Activated gamma-delta T cell treated with Interleukin-2 at 50 U/mL for 16 hours (primary cell): ENCODE measurements at places on chromosomes 2 and 18.

GRCh38 chr2:80737047-80737446 lies 432.5 kb upstream of the LRRTM1 start:
- DNase-seq = no peak

- DNase-seq = no peak
These were observed 28.4 kb downstream of the FBXO48 start for GRCh38 chr2:68438455-68439303.

GRCh38 chr2:31347750-31348149 lies 66.8 kb downstream of the XDH start:
- no peak for DNase-seq

- DNase-seq = no peak
These were observed 44.8 kb upstream of the ANKRD62 start for GRCh38 chr18:12048827-12049175.

DNA sequence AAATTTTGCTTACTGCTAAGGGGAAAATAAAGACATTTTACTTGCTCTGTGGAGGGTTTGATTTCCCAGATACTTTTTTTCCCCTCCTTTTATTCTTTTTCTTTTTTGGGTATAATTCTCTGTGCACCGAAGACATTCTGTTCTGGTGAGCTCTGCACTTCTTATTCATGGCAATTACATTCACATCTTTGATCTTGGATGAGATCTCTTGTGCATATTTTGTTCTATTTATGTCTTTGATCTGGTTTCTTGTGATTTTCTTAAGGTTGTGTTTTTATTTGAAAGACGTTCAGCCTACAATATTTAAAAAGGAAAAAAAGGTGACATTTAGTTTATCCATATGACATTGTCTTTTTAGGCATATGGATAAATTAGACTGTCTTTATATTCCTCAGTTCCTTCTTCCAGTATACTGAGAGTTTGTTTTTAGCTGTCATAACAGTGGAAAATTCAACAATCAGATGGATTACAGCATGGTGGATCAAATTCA lies 33.7 kb upstream of the EPHA4 start:
- DNase-seq = no peak

DNA sequence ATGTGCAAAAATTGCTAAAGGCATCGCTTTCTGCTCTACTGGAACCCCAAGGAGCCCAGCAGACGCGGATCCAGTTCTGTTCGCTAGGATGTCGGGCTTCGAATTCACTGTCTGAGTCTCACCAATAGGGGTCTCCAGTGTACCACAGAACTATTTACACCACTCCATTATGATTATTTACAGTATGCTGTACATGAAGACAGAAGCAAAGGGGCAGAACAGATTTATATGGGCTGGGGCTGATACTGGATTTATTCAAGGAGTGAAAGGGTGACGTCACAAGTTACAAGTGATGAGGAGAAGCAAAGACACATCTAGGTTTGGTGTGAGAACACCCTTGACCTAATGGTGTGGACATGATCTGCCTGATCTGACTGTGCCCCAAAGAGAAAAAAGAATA lies 185.3 kb upstream of the ATP5MC3 start:
- DNase-seq = no peak

- DNase-seq = no peak
These were observed 131.4 kb upstream of the SIX2 start for GRCh38 chr2:45140675-45141074.

GRCh38 chr2:233449081-233449901 lies 95.0 kb downstream of the DGKD start:
- no peak for DNase-seq

- DNase-seq = no peak
These were observed 404.4 kb downstream of the SOCS6 start for GRCh38 chr18:70693246-70693645.

DNA sequence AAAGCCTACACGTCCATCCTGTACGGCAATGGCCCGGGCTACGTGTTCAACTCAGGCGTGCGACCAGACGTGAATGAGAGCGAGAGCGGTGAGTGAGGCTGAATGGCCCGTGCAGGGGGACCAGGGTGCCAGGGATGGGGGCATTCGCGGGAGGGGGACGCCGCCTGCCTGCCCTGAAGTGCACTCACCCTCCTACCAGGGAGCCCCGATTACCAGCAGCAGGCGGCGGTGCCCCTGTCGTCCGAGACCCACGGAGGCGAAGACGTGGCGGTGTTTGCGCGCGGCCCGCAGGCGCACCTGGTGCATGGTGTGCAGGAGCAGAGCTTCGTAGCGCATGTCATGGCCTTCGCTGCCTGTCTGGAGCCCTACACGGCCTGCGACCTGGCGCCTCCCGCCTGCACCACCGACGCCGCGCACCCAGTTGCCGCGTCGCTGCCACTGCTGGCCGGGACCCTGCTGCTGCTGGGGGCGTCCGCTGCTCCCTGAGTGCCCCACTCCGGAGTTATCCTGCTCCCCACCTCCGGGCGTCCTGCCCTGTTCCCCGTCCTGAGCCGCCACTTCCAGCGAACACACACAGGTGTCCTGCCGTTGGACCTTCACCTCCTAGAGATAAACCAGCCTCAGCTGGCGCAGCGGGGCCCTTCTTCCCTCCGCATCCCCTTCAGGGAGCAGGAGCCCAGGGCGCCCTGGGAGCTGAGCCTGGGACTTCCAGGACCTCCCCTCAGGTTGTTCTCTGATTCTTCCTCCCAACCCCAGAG lies 2.9 kb downstream of the ALPI start:
- no peak for DNase-seq

DNA sequence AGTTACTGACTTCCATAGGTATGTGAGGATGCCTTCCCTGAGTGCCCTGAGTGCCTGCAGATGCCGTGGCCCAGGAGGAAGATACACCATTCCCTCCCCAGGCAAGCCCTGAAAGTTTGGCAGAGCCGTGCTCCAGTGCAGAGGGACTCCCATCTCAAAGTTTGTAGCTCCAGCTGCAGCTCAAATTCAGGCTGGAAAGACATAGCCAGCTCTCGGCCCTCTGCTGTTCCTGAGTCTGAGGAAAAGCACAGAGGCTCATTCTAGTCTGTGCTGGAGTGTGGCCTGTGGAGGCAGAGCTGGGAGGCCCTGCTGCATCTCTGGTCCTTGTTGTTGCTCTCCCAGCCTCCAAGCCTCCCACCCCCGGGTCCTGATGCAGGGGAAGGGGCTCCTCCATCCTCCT lies 15.9 kb upstream of the TPO start:
- DNase-seq = no peak

- DNase-seq = no peak
These were observed 52.9 kb downstream of the HK2 start for GRCh38 chr2:74886811-74887210.

DNA sequence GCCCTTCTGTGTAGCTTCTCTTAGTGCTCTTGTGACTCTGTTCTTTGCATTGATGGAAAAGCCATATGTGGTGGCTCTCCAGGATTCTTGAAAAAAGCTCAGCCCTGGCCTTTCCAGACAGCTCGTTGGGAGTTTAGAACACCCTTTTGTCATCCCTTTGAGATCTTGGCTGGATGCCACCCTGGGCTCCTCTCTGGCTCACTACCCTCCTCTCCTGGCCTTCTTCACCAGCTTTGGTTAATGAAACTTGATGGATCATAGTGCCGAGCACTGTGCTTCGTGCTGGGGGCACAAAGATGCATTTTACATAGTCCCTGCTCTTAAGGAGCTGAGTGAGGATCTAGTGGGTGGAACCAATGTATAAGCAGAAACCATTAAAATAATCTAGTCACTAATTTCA lies 15.6 kb upstream of the FHOD3 start:
- no peak for DNase-seq

- DNase-seq = no peak
These were observed 72.6 kb downstream of the TPGS2 start for GRCh38 chr18:36756242-36756641.

DNA sequence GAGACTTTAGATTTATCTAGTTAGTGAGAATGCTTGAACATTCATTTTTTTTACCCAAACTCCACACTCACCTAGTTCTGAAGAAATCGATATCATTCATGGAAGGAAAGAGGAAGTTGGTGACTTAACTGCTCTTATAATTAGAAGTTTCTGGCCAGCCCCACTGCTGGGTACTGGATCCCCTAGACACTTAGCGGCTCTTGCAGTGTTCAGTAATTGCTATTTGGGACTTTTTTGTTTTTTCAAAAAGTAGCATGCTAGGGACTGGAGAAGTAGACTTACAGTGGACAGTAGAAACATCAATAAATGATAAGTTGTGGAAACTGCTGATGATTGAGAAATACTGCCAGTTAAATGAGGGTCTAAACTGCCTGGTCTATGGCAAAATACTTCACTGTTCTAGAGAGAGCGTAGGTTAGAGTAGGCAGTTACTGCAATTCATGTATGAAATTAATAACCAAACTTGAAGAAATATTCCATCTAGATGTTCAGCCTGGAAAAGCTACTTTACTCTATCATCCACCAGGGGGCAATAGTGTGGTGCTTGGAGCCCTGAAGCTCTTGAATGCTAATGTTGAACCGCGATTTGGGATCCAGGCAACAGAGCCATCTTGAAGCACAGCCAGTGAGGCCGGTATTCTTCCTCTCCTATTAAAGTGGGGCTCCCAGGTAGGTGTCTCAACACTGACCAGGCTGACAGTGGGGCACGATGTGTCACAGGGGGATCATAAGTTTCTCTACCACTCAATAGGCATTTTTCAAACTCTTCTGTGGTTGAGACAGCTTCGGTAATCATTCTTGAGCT lies 146.1 kb upstream of the SESTD1 start:
- no peak for DNase-seq

DNA sequence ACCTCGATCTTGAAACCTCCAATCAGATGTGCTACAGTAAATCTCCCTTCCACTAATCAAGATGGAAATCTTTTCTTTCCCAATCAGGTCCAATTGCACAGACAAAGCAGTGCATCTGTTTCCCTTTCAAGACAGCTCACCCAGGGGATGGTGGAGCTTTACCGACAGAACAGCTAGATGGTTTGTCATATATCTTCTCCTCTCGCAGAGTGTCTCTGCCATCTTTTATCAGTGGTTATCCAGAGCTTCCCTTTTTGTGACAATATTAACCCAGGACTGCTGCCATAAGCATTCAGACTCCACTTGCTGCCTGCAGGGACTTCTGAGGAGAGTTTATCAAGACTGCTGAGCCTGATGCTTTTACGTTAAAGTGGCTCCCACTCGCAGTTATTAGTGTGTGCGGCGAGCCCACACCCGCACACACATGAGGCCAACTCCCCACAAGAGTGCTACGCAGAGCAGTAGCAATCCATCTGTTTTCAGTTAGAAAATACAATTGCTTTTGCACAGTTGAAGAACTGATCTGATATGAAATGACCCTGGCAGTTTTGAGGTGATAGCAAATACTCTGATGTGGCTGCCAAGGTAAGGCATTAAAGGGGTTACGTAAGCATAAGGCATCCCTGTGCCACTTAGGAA lies 398.9 kb downstream of the NCKAP5 start:
- DNase-seq = no peak

GRCh38 chr2:75702593-75702992 lies 8.1 kb downstream of the GCFC2 start:
- DNase-seq = no peak

DNA sequence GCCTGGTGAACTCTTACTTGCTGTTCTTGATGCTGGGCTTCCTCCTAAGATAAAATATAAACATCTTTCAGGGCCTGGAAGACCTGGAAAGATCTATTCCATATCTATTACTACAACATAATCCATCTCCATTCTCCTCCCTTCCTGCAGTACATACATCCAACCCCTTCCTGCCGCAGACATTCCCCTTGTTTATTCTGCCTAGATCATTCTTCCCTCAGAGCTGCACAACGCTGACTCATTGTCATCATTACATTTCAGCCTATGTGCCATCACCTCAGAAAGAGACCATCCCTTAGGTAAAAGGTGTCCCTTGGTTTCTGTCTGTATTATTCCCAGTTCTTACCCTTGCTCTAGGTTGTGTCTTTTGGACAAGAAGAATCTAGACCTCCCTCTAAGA lies 2.5 kb upstream of the CDH7 start:
- no peak for DNase-seq

DNA sequence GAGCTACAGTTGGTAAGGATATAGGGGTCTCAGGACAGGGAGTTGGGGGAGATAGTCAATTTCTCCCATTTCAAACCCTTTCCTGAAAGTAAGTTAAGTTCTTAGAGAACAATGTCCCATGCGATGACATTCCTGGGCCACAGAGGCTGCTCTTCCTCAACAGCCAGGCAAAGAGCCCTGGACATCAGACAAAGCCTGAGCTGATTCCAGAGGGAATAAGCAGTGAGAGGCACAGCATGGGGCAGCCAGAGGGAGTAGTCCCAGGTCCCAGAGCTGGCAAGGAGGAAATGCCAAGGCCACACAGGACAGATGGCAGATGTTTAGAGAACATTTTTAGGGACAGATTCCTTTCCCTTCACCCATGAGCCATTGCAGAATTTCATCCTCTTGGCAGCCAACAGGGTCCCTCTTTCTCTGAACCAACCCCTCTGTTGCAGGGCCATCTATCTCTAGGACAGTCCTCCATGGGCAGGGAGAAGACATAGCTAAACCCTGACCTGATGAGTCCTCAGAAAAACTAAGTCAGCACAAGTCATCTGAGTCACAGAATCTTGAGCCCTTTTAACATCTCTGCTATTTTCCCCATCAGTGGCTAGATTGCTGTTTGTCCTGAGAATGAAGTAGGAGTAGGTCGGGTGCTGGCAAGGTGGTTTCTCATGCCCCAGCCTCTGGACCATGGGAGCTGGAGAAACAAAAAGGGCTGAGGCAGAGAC lies 81.6 kb upstream of the STPG4 start:
- no peak for DNase-seq

DNA sequence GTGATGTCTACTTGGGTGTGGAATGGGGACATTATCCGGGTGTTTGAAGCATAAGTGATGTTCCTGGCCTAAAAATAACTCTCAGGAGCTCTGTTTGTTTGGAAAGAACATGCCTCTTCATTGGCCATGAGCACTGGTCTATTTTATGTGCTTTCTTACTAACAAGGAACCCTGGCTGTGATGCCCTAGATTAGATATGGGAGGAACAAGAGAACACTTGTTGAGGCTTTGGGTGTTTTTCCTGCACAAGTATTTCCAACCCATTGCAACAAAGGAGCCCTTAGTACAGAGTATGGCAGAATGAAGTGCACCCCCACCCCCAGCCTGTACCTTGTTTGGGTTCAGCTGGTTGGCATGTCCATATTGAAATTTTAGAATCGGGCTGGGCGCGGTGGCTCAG lies 95.9 kb downstream of the SLC4A3 start:
- DNase-seq = no peak

GRCh38 chr2:96142217-96143113 lies 2.8 kb downstream of the DUSP2 start:
- DNase-seq = peak; percentile 66

- no peak for DNase-seq
These were observed 12.6 kb downstream of the MRPL44 start for GRCh38 chr2:223969856-223970255.

DNA sequence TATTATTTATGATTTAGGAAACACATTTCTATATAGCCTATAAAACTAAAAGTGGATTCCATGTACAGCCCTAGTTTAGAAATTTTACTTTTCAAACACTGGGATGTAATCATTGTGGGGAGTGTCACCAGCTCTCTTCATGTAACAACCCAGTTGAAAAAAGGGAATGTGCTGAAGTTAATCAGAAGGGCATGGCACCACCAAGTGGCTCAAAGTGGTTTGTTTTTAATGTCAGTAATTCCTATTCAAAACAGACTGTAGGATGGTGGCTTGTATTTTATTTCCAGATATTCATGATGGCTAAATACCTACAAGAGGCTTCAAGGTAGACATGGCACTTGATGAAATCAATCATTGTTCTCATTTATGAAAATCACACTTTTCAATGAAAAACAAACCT lies 58.1 kb upstream of the TMEM182 start:
- no peak for DNase-seq

GRCh38 chr2:232400256-232401015 lies 6.2 kb upstream of the ALPG start:
- DNase-seq = no peak

GRCh38 chr2:71857636-71858035 lies 290.0 kb downstream of the CYP26B1 start:
- DNase-seq = no peak
